ENCODE measurements at places on chromosomes 3 and 15.

GRCh38 chr3:42891042-42891441 is 14.9 kb upstream of the ZNF662 start:
- DNase-seq, result no peak

- DNase-seq, result no peak
Observed at GRCh38 chr3:49607796-49608195, 53.5 kb downstream of the BSN start.

GRCh38 chr3:66499881-66500575 is 794 bp downstream of the LRIG1 start:
- no peak for DNase-seq

GRCh38 chr3:173742491-173742890 is 344.9 kb downstream of the NLGN1 start:
- DNase-seq, result no peak

DNA sequence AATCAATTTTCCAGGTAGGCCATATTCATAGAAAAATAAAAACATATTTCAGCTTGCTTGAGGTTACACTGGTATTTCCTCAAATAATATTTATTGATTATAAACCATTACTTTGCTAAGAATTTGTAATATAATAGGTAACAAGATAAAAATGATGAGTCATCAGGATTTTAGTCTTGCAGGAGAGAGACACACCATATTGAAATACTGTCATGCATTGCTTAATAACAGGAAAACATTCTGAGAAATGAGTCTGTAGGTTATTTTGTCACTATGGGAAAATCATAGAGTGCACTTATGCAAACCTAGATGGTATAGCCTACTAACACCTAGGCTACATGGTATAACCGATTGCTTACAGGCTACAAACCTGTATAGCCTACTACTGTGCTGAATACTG is 990.5 kb downstream of the OTOL1 start:
- no peak for DNase-seq

GRCh38 chr15:69081310-69082004 is 67.0 kb downstream of the NOX5 start:
- DNase-seq, result no peak

- no peak for DNase-seq
Observed at GRCh38 chr3:15204005-15204404, 2.0 kb upstream of the CAPN7 start.

GRCh38 chr3:151456065-151456464 is 4.8 kb downstream of the IGSF10 start:
- no peak for DNase-seq

DNA sequence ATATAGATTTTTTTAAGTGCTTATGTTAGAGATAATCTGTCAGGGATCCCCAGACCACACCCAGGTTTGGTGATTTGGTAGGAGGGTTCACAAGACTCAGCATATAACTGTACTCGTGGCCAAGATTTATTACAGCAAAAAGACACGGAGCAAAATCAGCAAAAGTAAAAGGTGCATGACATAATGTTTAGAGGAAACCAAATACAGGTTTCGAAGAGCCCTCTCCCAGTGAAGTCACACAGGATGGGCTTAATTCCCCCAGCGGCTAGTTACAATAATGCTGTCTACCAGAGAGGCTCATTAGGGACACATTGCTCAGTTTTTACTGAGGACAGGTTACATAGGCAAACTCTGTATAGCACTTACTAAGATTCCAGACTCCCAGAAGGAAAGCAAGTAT is 36.5 kb downstream of the MYO5A start:
- no peak for DNase-seq

- DNase-seq, result no peak
Observed at GRCh38 chr15:60509470-60509869, 30.5 kb upstream of the ICE2 start.

DNA sequence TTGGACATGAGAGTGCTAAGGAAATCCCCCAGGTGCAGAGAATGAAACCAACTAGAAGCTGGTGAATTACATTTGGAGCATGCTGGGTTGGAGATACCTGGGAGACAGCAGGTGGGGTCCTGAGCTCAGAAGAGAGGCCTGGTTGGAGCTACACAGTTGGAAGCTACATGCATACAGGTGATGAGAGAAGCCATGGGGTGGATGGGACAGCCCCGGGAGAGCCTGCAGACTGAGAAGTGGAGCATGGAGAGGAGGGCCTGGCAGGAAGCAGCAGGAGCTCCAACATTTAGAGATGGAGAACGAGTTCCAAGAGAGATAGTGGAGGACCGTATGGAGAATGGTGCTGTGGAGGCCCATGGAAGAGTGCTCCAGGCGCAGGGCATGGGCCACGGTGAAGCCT is 10.2 kb downstream of the PAQR5 start:
- DNase-seq, result no peak

All from renal cortex interstitium (tissue), 15 donors.